Placental pericyte (primary cell): ENCODE measurements at places on chromosomes 16 and 17. TPM values are rescaled to one million over a fixed set of nuclear protein-coding genes. Genes with fewer than 3 reads are reported as not detected.

Gene NPIPA8
- total RNA-seq = not detected in 2 replicates

Gene WNK4
- 0.44 and 1.0 TPM in 2 replicates for total RNA-seq

Gene CES1
- 0.22 and 1.6 TPM in 2 replicates for total RNA-seq

Gene PRSS27
- 0.57 and 0.66 TPM in 2 replicates for total RNA-seq

Gene TRPV3
- total RNA-seq = 1.4 and 5.5 TPM in 2 replicates

Gene TMEM220
- total RNA-seq = 1.6 and 1.8 TPM in 2 replicates

Gene UNKL
- 8.2 and 9.4 TPM in 2 replicates for total RNA-seq

Gene SOX15
- 0.22 and 0.57 TPM in 2 replicates for total RNA-seq

Gene SARM1
- 13.3 and 23.9 TPM in 2 replicates for total RNA-seq

Gene MT1G
- not detected in 2 replicates for total RNA-seq

Gene PHKG2
- total RNA-seq = 29.1 and 30.1 TPM in 2 replicates

Gene ZNF174
- total RNA-seq = 5.0 and 9.3 TPM in 2 replicates

Gene C17orf78
- total RNA-seq = not detected in 2 replicates

Gene PTX4
- 0.29 TPM in 1 of 2 replicates, not detected in the other for total RNA-seq

Gene BRICD5
- total RNA-seq = 1.5 and 1.9 TPM in 2 replicates
